ENCODE measurements at places on chromosomes 1 and 21.
A peak's percentile ranks its signal among the peaks of the same experiment; 100 is the strongest.

DNA sequence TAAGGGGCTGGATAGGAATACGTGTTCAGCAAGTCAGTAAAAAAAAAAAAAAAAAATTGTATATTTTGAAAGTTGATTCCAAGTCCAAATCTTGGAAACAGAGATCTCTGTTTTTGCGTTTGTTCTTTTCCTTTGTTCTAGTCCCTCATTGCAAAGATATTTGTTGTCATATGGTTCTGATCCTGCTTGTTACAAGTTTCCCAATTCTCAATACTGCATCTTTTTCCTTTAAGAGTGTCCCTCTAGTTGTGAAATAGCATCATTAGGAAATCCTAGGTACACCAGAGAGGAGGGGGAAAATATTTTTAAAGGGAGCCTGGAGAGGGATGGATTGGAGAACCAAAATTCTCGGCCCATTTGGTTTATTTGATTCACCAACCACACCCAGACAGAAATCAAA is 152.2 kb upstream of the C1orf105 start:
- DNase-seq = no peak

GRCh38 chr1:95183952-95184351 is 50.1 kb upstream of the RWDD3 start:
- DNase-seq = no peak

- DNase-seq = no peak
These were observed 306.2 kb downstream of the NFIA start for GRCh38 chr1:61388566-61388965.

GRCh38 chr21:46294647-46295176 is 8.6 kb downstream of the YBEY start:
- peak; percentile 31 for DNase-seq

DNA sequence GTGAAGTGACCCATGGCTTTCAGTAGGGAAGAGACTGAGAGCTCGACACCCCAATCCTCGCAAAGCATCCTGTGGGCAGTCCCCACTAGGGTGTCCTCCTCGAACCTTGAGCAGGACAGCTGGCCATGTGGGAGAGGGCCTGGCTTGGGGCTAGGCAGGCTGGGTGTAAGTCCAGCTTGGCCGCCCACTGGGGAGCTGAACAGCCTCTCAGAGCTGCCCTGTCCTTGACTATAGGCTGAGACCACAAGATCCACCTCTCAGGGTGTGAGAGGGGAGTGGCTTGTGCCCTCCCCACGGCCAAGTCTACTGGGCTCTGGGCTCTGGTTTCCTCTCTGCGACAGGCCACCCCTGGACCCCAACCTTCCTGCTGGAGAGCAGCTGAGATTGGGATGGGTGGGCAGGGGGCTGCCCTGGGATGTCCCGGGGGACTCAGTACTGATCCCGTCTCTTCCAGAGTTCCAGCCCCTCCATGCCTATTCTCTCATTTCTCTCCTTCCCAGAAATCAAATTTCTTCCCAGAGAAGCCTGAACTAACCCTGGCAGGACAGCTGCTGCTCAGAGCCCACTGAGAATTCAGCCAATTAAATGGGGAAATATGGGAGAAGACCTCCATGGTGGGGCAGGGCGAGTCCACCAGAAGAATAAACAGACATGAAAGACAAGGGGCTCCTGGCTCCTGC is 282.9 kb downstream of the PTPRU start:
- no peak for DNase-seq

GRCh38 chr1:216778737-216779136 is 55.5 kb upstream of the ESRRG start:
- no peak for DNase-seq

DNA sequence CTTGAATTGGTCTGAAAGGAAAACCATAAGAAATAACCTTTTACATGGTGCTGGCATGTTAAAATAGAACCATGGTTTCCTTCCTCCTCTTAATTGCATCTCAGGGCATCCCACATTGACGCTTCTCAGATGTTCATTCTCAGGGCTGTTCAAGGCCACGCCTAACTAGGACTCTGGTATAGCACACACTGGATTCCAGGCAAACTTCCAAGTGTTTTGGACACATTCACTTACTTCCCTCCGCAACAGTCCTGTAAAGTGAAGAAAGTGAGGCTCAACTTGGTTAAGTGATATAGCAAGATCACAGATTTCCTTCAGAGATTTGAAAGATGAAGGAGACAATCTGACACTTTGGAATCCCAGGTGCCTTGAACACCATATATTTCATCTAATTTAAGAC is 244.8 kb downstream of the DUSP10 start:
- no peak for DNase-seq

GRCh38 chr1:3543076-3544039 is 68.0 kb downstream of the MEGF6 start:
- DNase-seq = peak; percentile 73

DNA sequence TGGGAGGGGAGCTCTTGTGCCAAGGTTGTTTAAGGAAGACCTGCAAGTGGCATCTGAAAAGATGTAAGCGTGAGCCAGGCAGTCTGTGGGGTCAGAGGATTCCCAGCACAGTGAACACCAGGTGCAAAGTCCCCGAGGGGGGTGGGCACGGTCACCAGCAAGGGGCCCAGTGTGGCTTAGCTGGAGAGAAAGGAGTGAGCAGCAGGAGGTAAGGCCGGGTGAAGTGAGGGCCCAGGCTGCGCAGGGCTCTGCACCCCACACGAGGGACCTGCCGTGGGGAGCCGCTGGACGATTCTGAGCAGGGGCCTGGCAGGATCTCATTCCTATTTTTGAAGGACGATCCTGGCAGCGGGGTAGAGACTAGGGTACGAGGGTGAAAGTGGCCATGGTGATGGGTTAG is 4.1 kb downstream of the DDOST start:
- no peak for DNase-seq
